ENCODE measurements at places on chromosomes 16 and 17. TPM values are rescaled to one million over a fixed set of nuclear protein-coding genes. Genes with fewer than 3 reads are reported as not detected.

GRCh38 chr17:42422412-42422957 is 571 bp downstream of the CAVIN1 start:
- DNase-seq = no peak
- no peaks in the 10 kb centered on the region for H3K27me3 ChIP-seq
- H3K36me3 ChIP-seq = no peaks in the 10 kb centered on the region

DNA sequence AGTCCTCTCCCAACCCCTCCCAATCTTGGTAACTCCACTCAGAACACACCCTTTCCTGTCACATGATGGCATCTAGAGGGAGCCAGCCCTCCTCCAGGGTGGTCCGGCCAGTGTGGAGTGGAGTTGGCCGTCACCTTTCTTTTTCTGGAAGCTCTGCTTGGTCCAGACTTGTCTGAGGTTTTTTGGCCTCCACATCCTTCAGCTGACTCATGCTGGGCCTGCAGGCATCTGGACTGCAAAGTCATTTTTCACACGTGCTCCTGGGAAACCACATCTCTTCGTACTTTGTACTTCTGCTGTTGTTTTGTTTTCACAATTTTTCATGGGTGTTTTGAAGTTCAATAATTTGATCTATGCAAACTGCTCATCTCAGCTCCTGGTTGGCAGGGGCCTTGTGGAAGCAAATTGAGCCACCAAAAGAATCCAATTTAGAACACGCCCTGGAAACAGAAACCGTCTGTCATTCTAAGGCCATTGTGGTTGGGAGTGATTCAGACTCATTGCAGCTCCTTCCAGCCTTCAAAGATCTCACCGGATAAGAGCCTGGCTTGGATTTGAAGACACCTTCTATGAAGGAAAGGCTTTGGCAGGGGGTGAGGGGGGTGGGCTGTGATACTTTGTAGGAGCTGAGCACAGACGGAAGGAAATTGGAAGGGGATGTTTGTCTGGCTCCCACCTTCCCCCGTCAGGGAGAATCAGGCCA is 42.4 kb upstream of the NF1 start:
- peak overlapping the region; percentile 74 for H3K27ac ChIP-seq
- no peaks in the 10 kb centered on the region for H3K27me3 ChIP-seq
- no peaks in the 10 kb centered on the region for H3K4me1 ChIP-seq
- H3K4me3 ChIP-seq = peak overlapping the region; percentile 2
- no peaks in the 10 kb centered on the region for H3K36me3 ChIP-seq

- no peak overlapping the region for H3K4me3 ChIP-seq
- no peaks in the 10 kb centered on the region for H3K4me1 ChIP-seq
- H3K27me3 ChIP-seq = no peaks in the 10 kb centered on the region
- DNase-seq = no peak
- no peaks in the 10 kb centered on the region for H3K36me3 ChIP-seq
- H3K27ac ChIP-seq = no peak overlapping the region
These were observed 430.4 kb downstream of the HAPSTR1 start for GRCh38 chr16:9521749-9522370.

GRCh38 chr17:82545071-82545462 is 25.5 kb downstream of the FOXK2 start:
- peak overlapping the region; percentile 61 for H3K27ac ChIP-seq
- no peak for DNase-seq
- peaks cover 7% of the 10 kb centered on the region for H3K4me1 ChIP-seq
- H3K36me3 ChIP-seq = no peaks in the 10 kb centered on the region

DNA sequence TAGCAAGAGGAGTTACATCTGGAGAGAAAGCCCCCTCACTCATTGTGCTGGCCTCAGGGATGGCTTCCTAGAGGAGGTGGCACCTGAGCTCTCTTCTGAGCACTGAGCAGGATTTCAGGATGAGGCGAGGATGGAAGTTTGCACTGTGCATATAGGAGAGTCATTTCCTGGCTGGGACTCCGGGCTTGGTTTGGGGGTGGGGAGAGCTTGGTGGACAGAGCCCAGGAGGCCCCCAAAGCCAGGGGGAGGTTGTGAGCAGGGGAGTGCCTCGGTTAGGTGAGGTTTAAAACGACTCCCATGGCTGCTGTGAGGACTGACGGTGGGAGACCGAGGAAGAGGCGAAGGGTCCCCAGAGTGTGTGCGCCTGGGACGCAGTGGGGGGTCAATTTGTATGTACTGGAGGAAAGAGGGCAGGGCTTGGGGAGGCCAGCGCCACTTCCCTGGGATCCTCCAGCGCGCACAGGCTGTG is 1.2 kb downstream of the CAMKK1 start:
- DNase-seq = no peak
- H3K4me3 ChIP-seq = peak overlapping the region; percentile 53
- H3K36me3 ChIP-seq = no peaks in the 10 kb centered on the region
- H3K27ac ChIP-seq = peak overlapping the region; percentile 55

DNA sequence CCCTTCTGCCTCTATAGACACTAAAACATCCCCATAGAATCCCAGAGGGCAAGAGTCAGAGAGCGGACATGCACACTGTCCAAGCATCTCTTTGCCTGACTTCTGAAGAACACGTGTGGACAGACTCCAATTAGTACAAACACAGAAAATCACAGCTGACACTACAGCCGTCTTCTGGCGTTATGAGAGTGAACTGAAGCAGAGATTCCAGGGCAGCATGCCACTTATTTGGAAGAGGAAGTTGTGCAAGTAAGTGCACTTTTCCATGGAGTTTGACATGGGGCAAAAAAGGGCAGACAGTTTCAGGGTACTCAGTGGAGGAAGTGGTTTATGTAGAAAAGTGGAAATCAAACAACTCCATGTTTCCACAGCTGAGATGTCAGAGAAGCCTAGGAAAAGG is 16.8 kb upstream of the ZNF287 start:
- H3K27me3 ChIP-seq = no peaks in the 10 kb centered on the region
- no peak for DNase-seq

DNA sequence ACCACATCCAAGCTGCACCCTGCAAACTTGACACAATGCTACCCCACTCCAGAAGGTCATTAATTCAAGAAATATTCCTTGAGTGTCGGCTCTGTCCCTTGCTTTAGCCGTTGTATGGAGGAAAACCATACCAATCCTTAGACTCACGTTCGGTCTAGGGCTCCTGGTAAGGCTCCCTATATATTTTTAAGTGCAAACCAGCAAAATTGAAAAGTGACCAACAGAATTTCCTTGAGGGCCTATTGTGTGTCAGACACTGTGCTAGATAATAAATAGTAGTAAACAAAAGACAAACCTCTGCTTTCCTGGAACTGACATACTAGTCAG is 390 bp upstream of the BBS2 start:
- no peaks in the 10 kb centered on the region for H3K27me3 ChIP-seq
- peak overlapping the region; percentile 70 for H3K4me3 ChIP-seq
- H3K27ac ChIP-seq = peak overlapping the region; percentile 87
- H3K36me3 ChIP-seq = no peaks in the 10 kb centered on the region
- no peak for DNase-seq

- no peak for DNase-seq
- no peak overlapping the region for H3K27ac ChIP-seq
- no peaks in the 10 kb centered on the region for H3K27me3 ChIP-seq
- no peaks in the 10 kb centered on the region for H3K4me1 ChIP-seq
These were observed 22.6 kb downstream of the CNTNAP1 start for GRCh38 chr17:42704837-42705494.

- no peaks in the 10 kb centered on the region for H3K36me3 ChIP-seq
- H3K27ac ChIP-seq = no peak overlapping the region
- no peak for DNase-seq
- H3K4me3 ChIP-seq = no peak overlapping the region
- no peaks in the 10 kb centered on the region for H3K27me3 ChIP-seq
These were observed 91.4 kb downstream of the ANKRD11 start for GRCh38 chr16:89398924-89399323.

DNA sequence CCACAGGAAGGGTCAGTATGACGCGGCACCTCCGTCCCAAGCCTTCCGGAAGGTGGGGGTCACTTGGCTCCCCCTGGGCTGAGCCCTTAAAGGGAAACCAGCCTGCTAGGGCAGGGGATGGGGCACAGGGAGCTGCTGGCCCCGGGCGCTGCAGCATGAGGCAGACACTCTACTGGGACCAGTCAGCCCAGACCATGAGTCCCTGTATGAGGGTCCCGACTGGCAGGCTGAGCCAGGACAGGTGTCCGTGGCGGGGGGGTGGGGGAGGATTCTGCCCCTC is 43.4 kb upstream of the ZC3H18 start:
- no peaks in the 10 kb centered on the region for H3K36me3 ChIP-seq
- H3K27ac ChIP-seq = no peak overlapping the region
- H3K27me3 ChIP-seq = no peaks in the 10 kb centered on the region
- H3K4me3 ChIP-seq = no peak overlapping the region
- peaks cover 7% of the 10 kb centered on the region for H3K4me1 ChIP-seq

- peaks cover 21% of the 10 kb centered on the region for H3K4me1 ChIP-seq
- H3K27me3 ChIP-seq = no peaks in the 10 kb centered on the region
- H3K27ac ChIP-seq = peak overlapping the region; percentile 97
- peak overlapping the region; percentile 73 for H3K4me3 ChIP-seq
These were observed 544 bp downstream of the CYB561 start for GRCh38 chr17:63445571-63445953.

DNA sequence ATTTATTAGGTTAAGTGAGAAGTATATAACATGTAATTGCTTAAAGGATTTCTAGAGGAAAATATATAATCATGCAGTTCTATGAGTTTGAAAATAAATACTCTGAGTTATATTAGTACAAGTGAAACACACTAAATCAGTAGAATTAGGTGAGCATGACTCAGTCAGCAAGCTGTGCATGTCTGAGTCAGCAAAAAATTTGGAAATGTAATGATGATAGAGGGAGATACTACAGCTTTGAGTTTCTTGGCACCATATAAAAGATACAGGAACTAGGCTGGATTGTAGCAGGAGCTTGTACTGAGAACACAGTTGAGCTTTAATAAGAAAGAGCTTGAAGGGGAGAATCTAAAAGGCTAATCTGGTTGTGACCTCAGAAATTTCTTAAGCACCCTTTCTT is 1224.6 kb downstream of the CDH8 start:
- H3K36me3 ChIP-seq = no peaks in the 10 kb centered on the region
- H3K27ac ChIP-seq = no peak overlapping the region
- H3K4me1 ChIP-seq = no peaks in the 10 kb centered on the region
- no peak for DNase-seq
- no peak overlapping the region for H3K4me3 ChIP-seq
- no peaks in the 10 kb centered on the region for H3K27me3 ChIP-seq

DNA sequence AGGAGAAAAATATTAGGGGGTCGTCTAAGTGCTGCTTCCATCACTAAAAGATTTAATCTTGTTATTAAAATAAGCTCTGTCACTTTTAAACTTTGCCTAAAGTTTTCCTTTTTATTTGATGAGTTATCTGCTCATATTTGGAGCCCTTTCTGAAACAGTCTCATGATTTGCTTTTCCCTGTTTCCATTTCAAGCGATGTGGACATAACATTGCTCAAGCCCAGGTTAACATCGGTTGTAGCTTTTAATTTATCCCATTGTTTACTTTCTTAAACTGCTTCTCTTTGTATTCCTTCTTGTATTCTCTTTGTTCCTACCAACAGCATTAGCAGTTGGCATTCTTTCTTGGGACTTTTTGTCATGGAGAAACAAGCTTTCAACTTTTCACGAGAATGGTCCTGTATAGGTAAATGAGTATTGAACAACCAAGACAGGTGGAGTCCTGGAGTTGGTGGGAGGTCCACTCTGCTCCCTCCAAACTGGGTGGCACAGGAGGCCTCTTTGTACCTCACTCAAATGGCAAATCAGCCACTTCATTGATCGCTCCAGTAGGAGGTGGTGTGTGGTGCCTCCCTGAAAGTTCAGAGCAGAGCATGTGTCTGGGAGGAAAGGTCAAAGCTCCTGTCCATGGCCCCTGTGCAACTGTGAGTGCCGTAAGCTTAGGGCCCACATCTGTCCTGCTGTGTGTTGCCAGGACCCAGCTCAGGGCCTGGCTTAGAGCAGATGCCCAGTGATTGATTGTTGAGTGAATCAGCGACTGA is 107.0 kb downstream of the CYLD start:
- no peaks in the 10 kb centered on the region for H3K27me3 ChIP-seq
- H3K4me3 ChIP-seq = no peak overlapping the region
- no peak overlapping the region for H3K27ac ChIP-seq
- H3K36me3 ChIP-seq = no peaks in the 10 kb centered on the region
- DNase-seq = no peak

GRCh38 chr16:29986231-29986630 is 9.2 kb downstream of the HIRIP3 start:
- H3K27me3 ChIP-seq = no peaks in the 10 kb centered on the region
- no peak overlapping the region for H3K27ac ChIP-seq
- no peak overlapping the region for H3K4me3 ChIP-seq
- no peak for DNase-seq
- no peaks in the 10 kb centered on the region for H3K4me1 ChIP-seq

DNA sequence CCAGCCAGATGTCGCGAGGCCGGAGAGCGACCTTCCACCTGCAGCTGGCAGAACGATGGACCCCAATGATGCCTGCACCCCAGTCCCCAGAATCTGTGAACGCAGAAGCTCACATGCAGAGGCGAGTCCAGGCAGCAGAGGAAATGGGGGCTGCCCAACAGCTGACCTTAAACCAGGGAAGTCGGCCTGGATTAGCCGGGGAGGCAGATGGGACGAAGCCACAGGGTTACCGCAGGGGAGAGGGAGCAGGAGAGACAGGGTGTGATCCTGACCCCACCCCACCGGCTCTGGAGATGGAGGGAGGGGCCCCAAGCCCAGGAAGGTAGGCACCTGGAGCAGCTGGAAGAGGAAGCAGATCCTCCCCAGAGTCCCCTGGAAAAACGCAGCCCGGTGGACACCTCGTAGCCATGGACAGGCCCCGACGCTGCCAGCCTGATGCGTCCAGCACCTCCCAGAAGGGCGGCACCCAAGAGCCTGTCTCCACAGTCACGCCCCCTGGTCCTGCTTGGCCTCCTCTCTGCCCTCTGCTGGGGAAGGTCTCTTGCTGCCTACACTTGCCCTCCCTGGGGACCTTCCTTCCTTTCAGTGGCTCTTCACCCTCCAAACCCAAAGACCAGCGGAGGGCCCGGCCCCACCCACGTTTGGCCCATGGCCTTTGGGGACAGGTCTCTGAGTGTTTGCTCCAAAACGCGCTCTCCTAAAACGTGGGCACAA is 37.3 kb downstream of the PIEZO1 start:
- no peak overlapping the region for H3K27ac ChIP-seq
- H3K36me3 ChIP-seq = no peaks in the 10 kb centered on the region
- H3K4me3 ChIP-seq = no peak overlapping the region
- no peaks in the 10 kb centered on the region for H3K27me3 ChIP-seq
- no peak for DNase-seq

GRCh38 chr16:13012601-13013000 is 111.2 kb downstream of the SHISA9 start:
- no peak for DNase-seq
- no peaks in the 10 kb centered on the region for H3K27me3 ChIP-seq
- H3K36me3 ChIP-seq = no peaks in the 10 kb centered on the region
- H3K27ac ChIP-seq = no peak overlapping the region

- H3K4me3 ChIP-seq = no peak overlapping the region
- no peak overlapping the region for H3K27ac ChIP-seq
- no peak for DNase-seq
- H3K4me1 ChIP-seq = peaks cover under 1% of the 10 kb centered on the region
- no peaks in the 10 kb centered on the region for H3K27me3 ChIP-seq
- no peaks in the 10 kb centered on the region for H3K36me3 ChIP-seq
These were observed 48.3 kb upstream of the CBX4 start for GRCh38 chr17:79887451-79887991.

PABPN1L gene
- total RNA-seq = not detected

MT4 gene
- not detected for total RNA-seq

IQCK gene
- total RNA-seq = 63.8 TPM

ZNF287 gene
- total RNA-seq = 12.1 TPM

SYCE1L gene
- 0.48 TPM for total RNA-seq
